ENCODE measurements at places on chromosomes 16 and 17. TPM values are rescaled to one million over a fixed set of nuclear protein-coding genes. Genes with fewer than 3 reads are reported as not detected.

DDX52 gene
- 29.3 TPM for total RNA-seq

TCAP gene
- 0.29 TPM for total RNA-seq

TBC1D3 gene
- not detected for total RNA-seq

ZNF768 gene
- total RNA-seq, result 25.0 TPM

SPNS3 gene
- total RNA-seq, result not detected

MYADML2 gene
- not detected for total RNA-seq

DNA sequence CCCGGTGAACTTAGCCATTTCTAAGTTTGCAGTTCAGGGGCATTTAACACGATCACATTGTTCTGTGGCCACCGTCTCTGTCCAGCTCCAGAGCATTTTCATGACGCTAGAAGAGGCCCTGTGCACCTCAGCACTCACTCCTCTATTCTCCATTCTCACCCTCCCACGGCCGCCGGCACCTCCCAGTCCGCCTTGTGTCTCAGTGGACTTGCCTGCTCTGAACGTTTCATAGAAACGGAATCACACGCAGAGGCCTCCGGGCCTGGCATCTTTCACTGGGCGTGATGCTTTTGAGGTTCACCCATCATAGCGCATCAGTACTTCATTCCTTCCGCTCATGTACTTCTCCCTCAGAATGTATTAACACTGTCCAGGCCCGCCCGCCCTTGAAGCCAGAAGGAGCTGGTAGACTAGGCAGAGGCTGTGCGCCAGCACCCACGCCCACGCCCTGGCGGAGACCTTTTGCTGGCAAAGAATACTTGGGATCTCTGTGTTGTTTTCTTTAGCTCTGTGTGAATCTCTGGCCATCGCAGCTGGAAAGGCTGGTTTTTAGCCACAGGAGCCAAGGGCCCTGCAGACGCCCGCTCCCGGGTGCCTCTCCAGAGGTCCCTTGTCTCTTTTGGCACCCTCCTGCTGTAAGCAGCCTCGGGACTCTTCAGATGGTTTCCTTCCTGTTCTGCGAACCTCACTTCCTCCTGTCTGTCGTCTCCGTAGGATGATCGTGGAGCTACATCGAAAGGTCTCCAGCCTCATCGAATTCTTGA is 23.4 kb upstream of the JPT2 start:
- no peak for DNase-seq

GRCh38 chr17:75272848-75273184 is 1.8 kb upstream of the MIF4GD start:
- no peak for DNase-seq

- peak; percentile 77 for DNase-seq
Measured at GRCh38 chr17:50458270-50458669, 10.4 kb downstream of the CHAD start.

- DNase-seq, result no peak
Measured at GRCh38 chr17:72169823-72170222, 49.0 kb downstream of the SOX9 start.

- peak; percentile 59 for DNase-seq
Measured at GRCh38 chr16:30031477-30031918, 427 bp upstream of the TLCD3B start.

DNA sequence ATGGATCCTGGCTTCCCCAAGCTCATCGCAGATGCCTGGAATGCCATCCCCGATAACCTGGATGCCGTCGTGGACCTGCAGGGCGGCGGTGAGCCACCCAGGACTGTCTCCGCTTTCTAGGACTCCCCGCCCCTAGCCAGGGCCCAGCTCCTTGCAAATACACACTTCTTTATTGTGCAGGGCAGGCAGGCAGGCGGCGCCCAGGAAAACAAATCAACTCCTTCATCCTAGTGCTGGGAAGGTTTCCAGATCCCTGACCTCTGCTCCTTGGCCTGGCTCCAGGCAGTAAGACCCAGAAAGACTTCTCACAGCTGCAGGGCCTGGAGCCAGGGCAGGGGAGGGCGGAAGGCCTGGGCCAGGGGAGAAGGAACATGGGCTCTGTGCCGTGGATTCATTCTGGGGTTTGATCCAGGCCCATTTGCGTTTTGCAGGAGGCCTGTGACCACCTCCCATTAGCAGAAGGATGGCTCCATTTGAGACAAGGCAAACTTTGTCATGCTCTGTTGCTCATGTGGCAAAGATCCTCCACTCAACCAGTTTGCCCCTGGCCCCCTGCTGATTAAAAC is 6.0 kb upstream of the LPCAT2 start:
- DNase-seq, result peak; percentile 87
